ENCODE measurements at places on chromosomes 3 and 15.
A peak's percentile ranks its signal among the peaks of the same experiment; 100 is the strongest.

- no peak for DNase-seq
Observed at GRCh38 chr15:64162478-64162868, 349 bp downstream of the PPIB start.

- DNase-seq, result peak; percentile 94
Observed at GRCh38 chr3:195133462-195133861, 137.5 kb downstream of the XXYLT1 start.

DNA sequence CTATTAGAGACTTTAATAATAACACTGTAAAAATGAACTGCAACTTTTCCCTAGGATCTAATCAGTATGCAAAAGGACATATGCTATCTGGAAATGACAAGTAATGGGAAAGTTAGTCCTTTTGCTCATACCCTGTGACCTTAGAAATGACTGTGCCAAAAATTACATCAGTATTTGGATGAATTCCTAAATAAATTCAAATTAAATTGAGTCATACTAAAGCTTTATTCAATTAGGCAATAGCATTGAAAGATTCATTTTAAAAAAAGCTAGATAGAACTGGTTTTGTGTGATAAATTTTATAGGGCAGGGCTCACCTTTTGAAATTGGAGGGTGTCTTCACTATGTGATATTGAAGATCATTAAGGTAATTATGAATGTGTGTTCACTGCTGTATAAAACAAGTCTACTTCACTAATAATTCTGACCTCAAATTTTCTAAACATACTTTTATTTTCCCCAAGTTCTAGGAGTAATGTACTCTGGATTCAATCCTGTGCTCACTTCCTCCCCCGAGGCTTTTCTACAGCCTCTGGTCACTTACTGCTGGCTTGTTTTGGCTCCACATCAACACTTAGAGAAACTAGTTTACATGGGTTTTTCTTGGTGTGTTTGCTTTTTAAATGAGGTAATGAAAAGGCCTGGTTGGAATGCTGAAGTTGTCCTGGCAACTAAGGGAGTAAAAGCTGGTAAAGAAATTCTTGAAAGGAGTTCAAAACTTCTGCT, 44.4 kb upstream of the SPTSSB start:
- peak; percentile 70 for DNase-seq

DNA sequence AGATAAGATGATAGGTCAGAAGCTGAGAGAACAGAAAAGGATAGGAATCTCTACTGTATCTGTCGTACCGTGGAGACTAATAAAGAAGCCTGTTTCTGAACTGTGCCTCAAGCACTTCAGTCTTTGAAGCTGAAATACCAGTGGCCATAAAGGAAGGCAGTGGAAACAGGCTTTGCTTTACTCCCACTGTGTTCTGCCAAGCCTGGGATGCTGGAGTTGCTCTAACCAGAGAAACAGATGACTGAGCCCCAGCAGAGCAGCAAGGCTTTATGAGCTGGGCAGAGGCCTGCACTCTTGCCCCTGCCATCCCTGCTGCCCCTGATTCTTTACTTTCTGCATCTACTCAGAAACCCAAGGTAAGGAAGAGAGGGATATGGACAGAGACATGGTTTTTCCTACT, 89.4 kb downstream of the PDE8A start:
- no peak for DNase-seq

DNA sequence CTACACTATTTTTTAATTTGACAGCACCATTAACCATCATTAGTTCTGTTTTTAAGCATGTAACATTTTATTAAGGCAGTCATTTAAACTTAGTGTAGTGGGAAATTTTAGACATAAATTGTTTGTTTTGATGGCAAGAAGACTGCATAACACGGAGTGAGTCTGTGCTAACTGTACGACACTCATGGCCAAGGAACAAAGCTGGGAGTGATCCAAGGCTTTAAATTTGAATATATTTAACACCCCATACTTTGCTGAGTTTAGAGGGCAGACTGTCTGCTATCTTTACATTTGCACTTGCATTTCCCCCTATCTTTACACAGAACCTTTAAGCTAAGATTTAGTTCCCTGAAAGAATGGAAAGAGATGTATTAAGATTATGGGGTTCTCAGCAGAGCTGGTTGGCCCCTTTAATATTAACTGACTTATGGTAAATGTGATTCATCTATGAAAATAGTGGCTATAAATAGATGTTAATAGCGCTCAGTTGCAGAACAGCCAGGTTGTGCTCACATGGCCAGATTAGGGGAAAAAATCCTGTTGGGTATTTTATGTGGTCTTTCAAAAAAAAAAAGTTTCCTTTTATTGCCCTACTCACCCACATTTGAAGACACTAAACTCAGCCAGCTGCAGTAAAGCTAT, 120.7 kb downstream of the CMSS1 start:
- DNase-seq, result no peak

DNA sequence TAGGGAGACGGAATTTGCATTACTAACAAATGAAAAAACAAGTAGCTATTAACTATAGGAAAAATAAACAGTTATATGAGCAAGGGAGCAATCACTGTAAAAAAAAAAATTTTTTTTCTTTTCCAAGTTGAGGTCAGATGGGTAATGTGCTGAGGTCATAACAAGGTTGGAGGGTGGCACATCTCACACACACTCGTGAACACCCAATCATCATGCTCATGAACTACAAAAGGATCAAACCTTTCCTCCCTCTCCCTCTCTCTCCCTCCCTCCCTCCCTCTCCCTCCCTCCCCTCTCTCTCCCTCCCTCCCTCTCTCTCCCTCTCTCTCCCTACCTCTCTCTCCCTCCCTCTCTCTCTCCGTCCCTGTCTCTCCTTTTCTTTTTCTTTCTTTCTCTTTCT, 97.9 kb upstream of the CGNL1 start:
- DNase-seq, result no peak

DNA sequence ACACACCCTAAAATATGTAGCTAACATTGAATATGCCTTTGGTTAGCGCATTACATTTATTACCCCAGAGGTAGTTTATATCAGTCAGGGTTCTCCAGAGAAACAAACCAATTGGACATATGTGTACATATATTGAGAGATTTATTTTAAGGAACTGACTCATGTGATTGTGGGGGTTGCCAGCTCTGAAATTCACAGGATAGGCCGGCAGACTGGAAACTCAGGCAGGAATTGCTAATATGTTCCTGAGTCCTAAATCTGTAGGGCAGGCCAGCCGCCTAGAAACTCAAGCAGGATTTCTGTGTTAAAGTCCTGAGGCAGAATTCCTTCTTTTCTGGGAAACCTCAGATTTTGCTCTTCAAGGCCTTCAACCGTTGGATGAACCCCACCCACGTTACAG, 189.7 kb downstream of the CDIN1 start:
- DNase-seq, result peak; percentile 34

- DNase-seq, result peak; percentile 72
Observed at GRCh38 chr3:71428841-71429596, 154.5 kb downstream of the FOXP1 start.
